ENCODE measurements at places on chromosomes 12 and 14.

DNA sequence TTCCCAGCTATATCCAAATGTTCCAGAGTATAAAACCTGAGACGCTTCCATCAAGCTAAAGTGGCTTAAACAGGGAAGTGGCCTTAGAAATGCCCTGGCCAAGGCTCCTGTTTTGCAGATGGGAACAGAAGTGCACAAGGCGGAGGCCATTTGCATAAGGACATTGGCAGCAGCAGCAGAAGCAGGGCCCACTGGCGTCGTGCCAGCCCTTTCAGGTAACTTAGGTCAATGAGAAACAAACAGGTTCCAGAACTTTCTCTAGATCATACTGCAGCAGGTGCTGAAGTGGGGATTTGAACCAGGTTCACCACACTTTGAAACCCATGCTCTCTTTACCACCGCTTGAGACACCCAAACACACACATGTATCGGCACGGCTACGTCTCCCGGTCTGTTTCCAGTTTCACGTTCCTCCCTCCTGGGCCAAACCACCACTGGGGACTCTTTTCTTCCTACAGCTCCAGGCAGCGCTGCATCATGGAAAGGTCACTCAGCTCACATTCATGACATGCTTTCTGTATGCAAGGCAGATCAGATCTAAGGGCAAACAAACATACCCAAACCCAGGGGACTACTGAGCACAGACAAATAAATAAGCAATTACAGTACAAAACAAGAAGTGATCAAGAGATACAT lies 46.0 kb upstream of the PLEKHG6 start:
- no peak for DNase-seq

DNA sequence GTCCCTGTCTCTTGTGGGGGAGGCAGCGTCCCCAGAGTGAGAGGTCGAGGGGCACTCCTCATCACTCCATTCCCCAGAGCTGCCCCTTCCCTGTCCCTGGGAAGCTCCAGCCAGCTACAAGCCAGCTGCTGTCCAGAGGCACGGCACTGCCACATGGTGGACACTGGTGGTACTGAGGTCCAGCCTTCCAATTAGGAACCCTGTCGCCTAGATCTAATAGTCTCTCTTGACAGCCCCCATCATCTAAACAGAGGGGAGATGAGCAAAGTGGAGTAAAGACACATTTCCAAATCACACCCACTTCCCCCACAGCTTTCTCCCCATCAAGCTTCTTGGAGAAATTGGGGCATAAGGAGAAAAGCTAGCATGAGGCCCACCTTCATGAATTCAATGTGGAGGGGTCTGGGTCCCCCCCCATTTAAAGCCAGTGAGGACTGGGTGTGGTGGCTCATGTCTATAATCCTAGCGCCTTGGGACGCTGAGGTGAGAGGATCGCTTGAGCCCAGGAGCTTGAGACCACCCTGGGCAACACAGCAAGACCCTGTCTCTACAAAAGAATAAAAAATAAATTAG lies 2.1 kb upstream of the INHBE start:
- DNase-seq, result no peak

- no peak for DNase-seq
Observed at GRCh38 chr12:89863493-89863938, 154.9 kb upstream of the ATP2B1 start.

GRCh38 chr12:124464062-124464461 lies 103.3 kb downstream of the NCOR2 start:
- DNase-seq, result no peak

GRCh38 chr12:32671930-32672780 lies 6.9 kb upstream of the DNM1L start:
- no peak for DNase-seq

GRCh38 chr14:20935303-20935984 lies 19.8 kb upstream of the RNASE2 start:
- no peak for DNase-seq

DNA sequence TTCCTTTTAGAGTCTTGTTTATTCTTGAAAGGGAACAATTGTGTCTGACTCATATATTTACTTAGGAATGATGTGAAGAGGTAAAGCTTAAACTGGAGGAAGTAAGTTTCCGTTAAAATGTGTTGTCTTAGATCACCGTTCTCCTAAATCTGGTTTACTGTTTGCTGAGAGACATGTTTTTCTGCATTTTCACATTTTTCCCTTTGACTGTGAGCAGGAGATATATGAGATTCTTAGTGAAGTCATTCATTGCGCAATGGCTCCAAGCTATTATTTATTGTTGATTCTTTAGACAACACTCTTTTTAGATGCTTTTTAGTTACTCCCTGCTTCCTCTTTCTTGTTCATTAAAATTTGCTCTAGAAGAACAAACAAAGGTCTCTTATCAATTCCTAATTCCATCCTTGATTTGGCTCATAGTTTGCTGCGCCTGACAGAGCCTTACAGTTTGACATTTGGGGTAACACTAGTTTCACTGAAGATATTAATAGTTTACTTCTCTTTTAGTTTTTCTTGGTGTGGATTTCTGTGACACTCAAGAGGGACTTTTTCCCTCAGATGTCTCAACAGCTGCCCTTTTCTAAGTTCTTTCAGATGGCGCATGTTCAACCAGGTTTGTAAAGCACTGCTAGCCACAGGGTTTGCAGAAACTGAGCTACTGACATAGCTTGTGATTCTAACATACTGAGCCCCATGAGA lies 11.4 kb downstream of the CLECL1 start:
- DNase-seq, result no peak

- DNase-seq, result no peak
Observed at GRCh38 chr12:94659346-94659930, 9.1 kb upstream of the TMCC3 start.

GRCh38 chr12:9897535-9897934 lies 16.2 kb downstream of the KLRF2 start:
- no peak for DNase-seq

DNA sequence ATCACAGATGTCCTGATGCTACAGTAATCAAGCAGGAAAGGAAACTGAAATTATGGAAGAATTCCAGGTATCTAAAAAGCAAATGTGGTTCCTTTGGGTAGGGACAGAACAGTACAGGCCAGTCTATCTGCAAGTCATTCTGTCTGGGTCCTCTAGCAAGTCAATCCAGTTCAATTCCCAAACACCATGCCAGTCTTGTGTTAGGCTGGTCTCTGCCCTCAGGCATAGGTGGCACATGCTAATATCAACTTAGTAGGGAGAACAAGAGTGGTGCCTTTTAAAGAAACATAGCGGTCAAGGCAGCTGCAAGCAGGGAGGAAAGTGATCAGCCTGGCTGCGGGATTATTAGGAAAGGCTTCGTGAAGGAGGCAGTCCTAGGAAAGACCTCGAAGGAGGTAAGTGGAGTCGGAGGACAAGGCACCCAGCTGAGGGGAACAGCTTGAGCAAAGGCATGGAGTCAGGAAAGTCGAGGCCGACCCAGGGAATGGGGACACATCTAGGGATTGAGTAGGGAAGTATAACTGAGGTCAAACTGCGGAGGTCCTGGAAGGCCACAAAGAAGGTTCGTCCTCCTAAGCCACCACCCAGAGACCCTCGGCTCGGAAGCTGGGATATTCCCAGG lies 3.8 kb upstream of the PLEKHG6 start:
- no peak for DNase-seq

- no peak for DNase-seq
Observed at GRCh38 chr14:46057799-46058198, 593.8 kb downstream of the RPL10L start.

GRCh38 chr12:108193917-108194316 lies 64.8 kb downstream of the WSCD2 start:
- DNase-seq, result no peak

All from esophagus squamous epithelium (tissue), 5 donors.